Hematopoietic multipotent progenitor cell (in vitro differentiated cells): ENCODE measurements at places on chromosomes 5 and 9. TPM values are rescaled to one million over a fixed set of nuclear protein-coding genes. Genes with fewer than 3 reads are reported as not detected.
A peak's percentile ranks its signal among the peaks of the same experiment; 100 is the strongest.

GRCh38 chr5:1111727-1112289 lies at the start of gene SLC12A7:
SLC12A7 (minus strand) TSS chr5:1112063; CDS start chr5:1111991, 72 bp downstream.
- DNase-seq: peak; percentile 39

DNA sequence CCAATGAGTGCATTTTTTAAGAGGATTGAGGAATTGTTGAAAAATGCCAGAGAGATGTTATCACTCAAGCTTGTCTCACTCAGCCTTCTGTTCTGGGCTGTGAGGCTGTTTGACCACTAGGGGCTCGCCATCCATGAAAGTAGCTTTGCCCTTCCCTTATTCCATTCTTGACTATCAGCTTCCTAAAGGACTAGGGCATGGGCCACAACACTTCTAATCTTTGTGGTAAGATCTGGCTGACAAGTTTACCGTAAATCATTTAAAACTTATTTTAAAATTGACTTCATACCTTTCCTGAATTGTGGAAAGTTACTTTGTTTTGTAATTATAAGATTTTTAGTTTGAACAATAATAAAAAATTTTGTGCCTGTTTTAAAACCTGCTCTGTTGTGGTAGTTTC lies 49.5 kb downstream of the TJP2 start:
- DNase-seq: peak; percentile 30

DNA sequence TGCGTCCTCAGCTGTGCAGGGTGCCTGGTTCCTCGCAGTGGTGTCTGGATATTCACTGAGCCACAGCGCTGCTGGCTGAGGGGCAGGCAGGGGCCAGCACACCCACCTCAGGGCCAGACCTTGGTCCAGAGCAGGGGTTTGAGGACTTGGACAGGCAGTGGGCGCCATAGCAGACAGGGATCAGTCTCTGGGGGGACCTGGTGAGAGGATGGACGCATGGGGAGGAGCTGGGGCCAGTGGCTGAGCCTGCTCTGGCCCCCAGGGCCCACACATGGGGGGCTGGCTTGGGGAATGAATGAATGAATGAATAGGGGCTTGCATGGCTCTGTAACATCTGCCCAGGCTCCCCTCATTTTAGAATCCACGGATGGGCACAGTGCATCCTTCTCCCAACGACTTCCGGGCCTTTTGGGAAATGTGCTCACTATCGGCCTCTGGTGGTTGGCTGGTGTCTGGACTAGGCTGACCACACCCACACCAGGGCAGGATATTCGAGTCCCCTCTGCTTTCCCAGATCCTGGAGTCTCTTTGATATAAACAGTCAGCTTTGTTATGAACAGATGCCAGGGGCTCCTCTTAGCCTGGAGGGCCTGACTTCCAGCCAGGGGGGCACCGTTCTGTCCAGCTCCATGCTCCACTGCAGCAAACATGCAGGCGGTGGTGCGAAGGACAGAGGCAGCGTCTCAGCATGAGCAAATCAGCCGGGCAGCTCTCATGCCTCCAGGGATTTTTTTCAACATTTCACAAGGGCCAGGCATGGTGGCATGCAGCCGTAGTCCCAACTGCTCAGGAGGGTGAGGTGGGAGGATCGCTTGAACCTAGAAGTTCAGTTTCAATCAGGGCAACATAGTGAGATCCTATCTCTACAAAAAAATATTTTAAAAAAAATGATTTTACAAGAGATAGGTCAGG lies 62.6 kb downstream of the NEK6 start:
- no peak for DNase-seq

DNA sequence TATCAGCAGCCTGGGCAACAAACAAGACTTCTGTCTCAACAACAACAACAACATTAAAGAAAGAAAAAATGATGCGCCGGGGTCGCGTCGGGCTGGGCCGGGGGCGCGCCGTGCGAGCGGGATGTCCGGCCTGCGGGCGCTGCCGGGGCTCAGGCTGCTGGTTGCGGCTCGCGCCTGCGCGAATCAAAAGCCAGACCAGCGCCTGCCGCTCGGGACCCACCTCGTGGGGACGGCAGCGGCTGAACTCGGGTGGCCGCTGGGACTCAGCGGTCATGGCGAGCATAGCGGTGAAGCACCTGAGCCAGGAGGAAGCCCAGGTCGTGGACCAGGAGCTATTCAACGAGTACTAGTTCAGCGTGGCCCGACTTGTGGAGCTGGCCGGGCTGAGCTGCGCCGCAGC lies 11.9 kb upstream of the NHP2 start:
- no peak for DNase-seq

GRCh38 chr9:124698265-124698664 lies 72.8 kb downstream of the NR6A1 start:
- DNase-seq: no peak

GRCh38 chr5:132640613-132641012 lies 17.4 kb upstream of the IL13 start:
- DNase-seq: no peak

GRCh38 chr9:119418721-119419120 lies 49.5 kb upstream of the BRINP1 start:
- DNase-seq: no peak

DNA sequence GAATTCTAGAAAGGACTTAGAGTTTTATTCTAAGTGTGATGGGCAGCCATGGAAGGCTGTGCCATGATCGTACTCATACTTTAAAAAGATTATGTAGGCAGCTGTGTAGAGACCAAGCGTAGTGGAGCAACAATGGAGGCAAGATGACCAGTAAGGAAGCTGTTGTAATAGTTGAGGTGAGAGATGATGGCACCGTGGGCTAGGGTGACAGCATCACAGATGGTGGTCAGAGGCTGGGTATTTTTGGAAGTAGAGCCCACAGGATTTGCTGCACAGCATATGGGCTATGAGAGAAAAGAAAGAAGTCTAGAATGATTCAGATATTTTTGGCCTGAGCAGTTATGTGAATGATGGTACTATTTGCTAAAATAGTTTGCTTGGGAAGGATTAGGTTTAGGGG lies 7.7 kb downstream of the ARHGAP26 start:
- no peak for DNase-seq

GRCh38 chr5:31479706-31480105 lies 52.2 kb downstream of the DROSHA start:
- DNase-seq: no peak

DNA sequence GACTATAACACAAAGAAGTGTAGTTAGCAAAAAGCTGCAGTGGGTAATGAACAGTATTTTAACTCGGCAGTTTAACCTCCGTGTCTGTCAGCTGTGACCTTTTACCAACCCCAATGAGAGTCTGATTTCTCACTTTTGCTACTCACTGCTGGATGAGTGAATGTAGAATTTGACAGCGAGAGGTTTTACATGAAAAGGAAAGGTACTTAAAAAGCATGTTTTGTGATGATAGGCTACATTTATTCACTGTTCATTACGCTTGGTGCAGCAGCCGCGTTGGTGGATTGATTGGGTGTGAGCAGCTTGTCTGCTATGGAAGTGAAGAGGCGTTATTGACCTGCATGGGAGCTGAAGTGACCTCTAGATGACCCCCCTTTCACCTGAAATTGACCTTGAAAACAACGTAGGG lies 867.7 kb downstream of the NR2F1-AS1 start:
- no peak for DNase-seq

DNA sequence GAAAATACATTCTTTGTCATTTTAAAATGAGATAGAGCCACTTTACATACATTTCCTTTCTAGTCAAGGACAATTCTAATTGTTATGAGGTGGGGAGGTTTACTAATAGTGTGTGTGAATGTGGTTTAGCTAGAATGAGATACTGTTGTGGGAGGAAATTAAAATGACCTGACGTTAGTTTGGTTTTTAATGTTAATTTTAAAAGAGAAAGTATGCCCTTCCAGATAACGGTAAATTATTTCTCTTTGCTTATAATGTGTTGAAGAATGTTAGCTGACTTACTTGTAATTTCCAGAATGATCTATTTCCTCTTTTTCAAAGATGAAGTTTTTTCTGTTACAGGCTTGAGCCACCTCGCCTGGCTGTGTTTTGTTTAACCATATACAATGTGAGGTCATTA lies 1.7 kb upstream of the TAF7 start:
- DNase-seq: no peak

DNA sequence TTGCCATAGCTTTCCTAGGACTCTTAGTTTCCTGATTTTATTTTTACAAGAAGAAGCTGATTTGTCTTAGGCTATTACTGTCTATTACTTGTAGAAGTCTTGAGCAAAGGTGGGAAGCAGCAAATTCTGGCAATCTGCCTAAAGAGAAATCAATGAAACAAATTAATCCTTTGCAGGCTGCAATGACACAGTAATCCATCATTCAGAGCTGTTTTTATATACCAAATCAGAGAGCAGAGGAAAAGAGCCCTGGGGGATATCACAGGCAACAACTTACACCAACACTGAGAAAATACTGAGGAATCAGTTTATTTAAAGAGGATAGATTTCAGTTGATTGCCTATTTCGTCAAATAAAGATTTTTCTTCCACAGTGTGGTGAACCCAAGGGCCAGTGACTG lies 13.6 kb downstream of the NR2F1-AS1 start:
- no peak for DNase-seq

GRCh38 chr9:78396087-78396486 lies 99.2 kb downstream of the PSAT1 start:
- DNase-seq: no peak

- DNase-seq: peak; percentile 62
These were observed 50.8 kb downstream of the SERINC5 start for GRCh38 chr5:80204808-80205614.

Gene C6
- not detected for total RNA-seq

Gene WNT8A
- total RNA-seq: 1.1 TPM

Gene RNF44
- total RNA-seq: 39.9 TPM

Gene PHYHD1
- 3.2 TPM for total RNA-seq

Gene GPR151
- not detected for total RNA-seq

Gene HAVCR2
- 5.9 TPM for total RNA-seq

Gene SLC6A19
- total RNA-seq: under 0.01 TPM
